ENCODE measurements at places on chromosomes 2 and 18.

GRCh38 chr2:24830351-24830750, 37.1 kb downstream of the CENPO start:
- no peak for DNase-seq

DNA sequence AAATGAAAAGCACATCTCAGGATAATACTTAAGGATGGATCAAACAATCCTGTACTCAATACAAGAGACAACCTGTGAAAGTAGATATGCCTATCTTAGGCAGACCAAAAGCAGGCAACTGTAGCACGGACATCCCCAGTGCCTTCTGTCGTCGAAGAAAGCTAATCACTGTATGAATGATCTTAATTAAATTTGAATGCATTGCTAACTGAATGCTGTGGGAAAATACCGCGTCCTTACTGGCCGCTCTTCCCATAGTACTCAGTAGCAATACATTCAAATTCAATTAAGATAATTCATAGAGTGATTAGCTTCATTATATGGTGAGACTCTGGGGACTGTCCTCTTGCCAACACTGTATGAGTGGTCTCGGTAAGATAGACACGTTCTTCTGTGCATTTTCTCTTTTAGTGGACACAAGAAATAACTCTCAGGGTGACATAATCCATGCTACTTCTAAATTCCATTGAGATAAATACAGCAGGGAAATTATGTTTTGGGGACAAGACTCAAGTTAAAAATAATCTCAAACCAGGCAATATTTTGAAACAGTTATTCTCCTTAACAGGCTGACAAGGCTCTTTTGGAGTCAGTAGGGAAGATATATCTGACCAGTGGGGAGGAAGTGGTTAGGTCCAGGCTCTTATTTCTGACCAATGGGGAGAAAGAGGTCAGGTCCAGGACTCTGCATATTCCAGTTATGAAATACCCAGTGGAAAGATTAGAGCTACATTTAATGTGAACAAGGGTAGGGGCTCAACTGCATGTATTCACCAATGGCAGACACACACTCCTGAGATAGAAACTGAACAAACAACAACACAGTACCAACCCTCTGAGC, 97.3 kb downstream of the DOCK10 start:
- no peak for DNase-seq

GRCh38 chr18:74171910-74172606, 23.7 kb downstream of the TIMM21 start:
- no peak for DNase-seq

GRCh38 chr2:31428001-31428418, 13.5 kb upstream of the XDH start:
- DNase-seq: no peak

GRCh38 chr2:45008296-45009129, 739 bp downstream of the SIX2 start:
- DNase-seq: no peak

- DNase-seq: no peak
These were observed 269.4 kb upstream of the TCF4 start for GRCh38 chr18:55857409-55857808.

GRCh38 chr18:23643815-23644490, 18.8 kb downstream of the ANKRD29 start:
- no peak for DNase-seq

DNA sequence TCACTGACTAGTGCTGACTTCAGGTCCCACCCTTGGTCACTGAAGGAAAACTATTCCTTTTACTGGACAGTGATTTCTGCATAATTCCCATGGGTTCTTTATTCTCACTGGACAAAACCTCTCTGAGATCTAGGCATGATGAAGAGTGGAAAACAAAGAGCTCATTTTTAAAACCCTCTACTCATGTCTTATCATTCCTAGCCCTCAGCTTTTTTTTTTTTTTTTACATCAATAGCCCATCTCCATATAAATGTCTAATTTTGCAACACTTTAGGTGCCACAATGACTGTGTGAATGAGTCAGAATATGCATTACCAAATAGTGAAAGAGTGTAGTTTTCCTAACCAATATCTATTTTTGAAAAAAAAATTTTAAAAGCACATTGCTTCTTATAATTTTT, 74.8 kb downstream of the TCF4 start:
- no peak for DNase-seq

DNA sequence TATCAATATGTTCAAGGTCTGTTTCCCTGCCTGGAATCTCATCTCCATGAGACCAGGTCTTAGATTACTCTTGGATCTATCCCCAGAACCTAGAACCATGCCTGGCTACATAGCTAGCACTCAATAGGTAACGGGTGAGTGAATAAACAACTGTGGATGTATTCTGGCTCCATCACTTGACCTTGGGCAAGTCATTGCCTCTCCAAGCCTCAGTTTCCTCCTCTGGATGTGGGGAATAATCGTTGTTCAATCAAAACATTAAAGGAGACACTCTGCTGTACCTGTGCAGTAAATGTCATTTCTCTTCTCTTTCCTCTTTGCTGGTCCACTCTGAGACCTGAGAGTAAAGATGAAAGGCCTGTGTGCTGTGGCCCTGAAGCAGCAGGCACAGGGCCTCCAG, 121.5 kb upstream of the MYCN start:
- no peak for DNase-seq

DNA sequence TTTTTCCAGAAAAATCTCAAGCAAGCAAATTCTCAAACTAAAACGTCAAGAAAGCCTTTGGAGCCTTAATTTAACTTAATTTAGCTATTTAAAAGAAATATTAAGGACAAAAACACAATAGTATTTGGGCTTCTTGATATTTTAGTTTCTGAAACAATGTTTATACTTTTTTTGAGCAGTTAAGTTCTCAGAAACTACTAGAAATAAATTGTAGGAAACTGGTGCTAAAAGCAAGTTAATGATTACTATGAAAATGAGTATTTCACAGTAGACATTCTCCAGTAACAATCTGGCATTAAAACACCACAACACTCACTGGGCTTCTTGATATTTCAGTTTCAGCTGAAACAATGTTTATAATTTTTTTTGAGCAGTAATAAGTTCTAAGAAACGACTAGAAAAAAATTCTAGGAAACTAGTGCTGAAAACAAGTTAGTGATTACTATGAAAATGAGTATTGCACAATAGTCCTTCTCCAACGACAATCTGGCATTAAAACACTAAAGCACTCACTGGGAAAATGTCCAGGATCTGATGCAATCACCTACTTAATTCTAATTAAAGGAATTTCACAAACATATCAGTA, 45.1 kb downstream of the TRAK2 start:
- DNase-seq: no peak

GRCh38 chr2:61898810-61899209, 6.7 kb upstream of the COMMD1 start:
- no peak for DNase-seq

DNA sequence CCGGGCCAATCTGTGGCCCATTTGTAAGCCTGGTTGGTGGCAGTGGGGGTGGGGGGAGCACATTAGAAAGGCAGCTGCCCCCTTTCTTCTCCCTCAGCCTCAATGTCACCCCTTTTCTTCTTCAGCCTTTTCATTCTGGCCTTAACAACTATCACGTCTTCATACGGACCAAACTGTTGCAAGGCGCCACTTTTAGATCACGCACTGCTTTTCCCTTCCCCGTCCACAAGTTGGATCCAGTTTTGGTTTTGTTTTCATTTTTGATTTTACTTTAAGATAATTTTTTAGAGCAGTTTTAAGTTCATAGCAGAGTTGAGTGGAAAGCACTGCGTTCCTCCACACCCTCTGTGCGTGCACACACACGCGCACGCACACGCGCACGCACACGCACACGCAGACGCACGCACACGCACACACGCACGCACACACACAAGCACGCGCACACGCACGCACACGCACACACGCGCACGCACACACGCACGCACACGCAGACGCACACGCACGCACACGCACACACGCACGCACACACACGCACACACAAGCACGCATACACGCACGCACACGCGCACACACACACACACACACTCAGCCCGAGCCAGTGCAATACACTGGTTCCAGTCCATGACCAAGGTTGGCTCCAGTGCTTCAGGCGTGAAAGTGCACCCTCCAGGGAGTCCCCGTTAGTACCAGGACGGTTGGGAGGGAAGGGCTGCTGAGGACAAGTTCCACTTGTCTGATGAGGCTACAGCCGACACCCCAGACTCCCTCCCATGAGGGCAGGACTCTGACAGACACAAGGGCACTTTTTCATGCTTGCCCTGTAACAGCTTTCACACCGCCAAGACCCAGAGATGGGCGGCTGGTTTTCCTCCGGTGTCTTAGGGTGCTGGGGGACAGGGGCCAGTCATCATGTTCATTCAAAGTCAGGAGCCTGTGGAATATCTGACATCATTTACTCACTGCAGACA, 22.4 kb downstream of the FBLN7 start:
- DNase-seq: no peak

- no peak for DNase-seq
These were observed 330.4 kb upstream of the SMIM21 start for GRCh38 chr18:75757951-75758350.

DNA sequence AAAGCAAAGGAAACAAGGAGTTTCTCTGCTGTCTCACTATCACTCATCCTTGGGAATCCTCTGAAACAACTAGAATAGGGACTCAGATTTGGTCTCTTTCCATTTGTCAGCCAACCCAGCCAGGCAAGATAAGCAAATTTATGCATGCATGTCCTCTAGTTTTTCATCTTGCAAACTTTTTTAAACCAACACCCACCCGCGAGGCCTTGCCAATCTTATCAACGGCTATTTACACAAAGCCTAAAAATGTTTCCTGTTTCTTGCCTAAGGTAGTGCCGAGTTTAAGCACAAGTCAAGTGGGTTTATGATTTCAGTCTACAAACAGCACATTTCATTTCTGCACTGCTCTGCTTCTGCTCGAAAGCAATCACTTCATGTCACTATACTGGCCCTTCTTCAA, 240.9 kb downstream of the STK39 start:
- no peak for DNase-seq

GRCh38 chr2:64454386-64455332, 697 bp downstream of the LGALSL start:
- peak; percentile 28 for DNase-seq

GRCh38 chr2:197786010-197786877, 1.1 kb upstream of the BOLL start:
- peak; percentile 24 for DNase-seq

DNA sequence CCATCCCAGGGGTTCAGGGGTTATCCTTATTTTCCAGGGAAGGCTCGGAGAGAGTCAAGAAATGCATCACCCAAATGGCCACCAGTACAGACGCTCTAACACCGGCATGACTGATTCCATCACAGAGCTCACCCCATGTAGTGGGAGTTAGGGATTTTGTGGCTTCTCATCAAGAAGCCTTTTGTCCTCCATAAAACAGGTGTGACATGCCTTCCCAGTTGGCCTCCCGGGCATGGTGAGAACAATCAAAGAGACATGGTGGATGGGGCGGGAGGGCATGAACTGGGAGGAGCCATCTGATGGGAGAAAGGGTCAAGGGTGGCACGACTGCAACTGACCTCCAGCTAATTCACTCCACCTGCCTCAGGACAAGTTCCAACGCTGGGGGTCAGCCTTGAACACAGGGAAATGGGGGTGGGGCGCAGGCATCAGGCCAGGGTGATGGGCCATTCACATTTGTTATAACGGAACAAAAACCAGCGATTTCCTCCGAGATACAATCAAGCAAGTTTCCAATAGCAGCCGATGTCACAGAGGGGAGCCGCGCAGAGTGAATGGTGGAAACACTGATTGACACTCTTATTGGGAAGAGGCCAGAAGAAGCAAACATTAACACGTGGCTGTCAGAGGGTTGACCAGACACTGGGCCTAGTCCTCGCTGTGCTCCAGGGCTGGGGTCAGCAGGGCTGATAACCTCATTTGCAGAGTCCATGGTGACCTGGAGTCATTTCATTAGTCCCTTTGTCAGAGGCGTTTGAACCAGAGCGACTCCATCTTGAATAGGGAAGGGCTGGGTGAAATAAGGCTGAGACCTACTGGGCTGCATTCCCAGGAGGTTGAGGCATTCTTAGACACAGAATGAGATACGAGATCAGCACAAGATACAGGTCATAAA, 80.5 kb upstream of the HPCAL1 start:
- DNase-seq: no peak

DNA sequence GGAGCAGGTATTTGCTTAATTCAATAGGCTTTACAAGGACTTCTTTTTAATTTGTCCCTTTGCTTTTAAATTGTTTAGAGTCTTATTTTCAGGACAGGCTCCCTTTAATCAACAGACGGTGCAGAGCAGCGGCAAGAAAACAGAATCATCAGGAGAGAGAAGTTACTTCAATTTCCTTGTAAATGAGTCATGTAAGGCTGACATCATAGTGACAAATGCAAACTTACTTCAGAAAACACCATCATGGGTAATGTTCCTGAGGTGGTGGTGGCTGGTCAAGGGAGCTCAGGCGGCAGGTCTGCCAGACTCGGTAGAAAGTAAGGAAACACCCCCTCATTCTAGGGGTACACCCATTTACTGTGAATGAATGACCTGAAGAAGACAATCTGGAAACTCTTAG, 395.1 kb downstream of the FBXO15 start:
- no peak for DNase-seq

DNA sequence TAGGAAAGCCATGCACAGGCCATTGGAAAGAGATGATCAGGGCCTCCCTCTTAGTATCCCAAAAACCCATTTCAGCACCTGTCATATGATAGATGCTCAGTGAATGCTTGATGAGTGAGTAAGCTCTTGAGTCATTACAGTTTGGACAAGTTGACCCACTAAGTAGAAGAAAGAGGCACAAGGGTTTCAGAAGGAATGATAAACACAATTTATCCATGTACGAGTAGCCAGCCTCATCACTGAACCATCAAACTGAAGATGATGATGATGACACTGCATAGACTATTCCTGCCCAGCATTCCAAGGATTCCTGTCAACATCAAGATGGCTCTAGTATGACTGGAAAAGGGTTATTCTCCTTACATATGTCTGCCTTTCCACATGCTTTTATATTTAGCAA, 596.0 kb downstream of the BCL11A start:
- DNase-seq: no peak
